Natural killer cell (primary cell): ENCODE measurements at places on chromosomes 6 and 20. TPM values are rescaled to one million over a fixed set of nuclear protein-coding genes. Genes with fewer than 3 reads are reported as not detected.

DNA sequence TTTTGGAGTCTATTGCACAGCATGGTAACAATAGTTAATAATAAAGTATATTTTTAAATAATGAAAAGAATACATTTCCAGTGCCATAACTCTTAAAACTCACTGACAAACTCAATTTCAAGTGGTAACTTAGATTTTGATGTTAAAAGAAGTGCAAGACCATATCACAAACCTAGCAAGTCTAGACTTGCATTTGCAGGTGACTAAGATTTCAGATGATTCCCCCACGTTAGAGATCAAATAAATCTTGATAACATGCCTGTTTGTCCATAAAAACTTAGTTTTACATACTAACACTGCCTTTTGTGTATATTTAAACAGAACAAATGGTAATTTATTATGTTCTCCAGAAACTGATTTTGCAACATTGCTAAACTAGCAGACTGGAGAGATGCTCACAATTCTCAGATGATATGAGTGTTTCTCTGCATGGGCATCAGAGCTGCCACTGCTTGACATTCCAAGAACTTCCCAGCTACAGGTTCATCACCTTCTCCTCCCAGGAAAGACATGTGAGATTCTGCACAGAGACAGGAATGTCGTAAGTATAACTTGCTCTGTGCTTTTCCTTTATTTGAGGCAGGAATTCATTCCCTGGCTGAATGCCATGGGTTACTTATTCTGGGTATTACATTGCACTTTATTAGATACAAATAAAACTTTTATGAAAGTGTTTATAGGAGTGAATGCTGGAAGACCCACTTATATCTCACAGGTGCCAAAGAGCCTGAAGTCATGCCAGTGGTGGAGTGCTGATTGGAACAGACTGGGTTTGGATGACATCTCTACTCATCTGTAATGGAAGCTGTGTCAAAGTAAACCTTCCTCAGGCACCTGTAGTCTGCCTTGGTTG is 160.2 kb upstream of the FOXA2 start:
- DNase-seq, result no peak

- DNase-seq, result no peak
Observed at GRCh38 chr6:34462551-34462971, 3.3 kb upstream of the PACSIN1 start.

- peak; percentile 5 for DNase-seq
Observed at GRCh38 chr20:63522091-63522868, 1.7 kb downstream of the PPDPF start.

DNA sequence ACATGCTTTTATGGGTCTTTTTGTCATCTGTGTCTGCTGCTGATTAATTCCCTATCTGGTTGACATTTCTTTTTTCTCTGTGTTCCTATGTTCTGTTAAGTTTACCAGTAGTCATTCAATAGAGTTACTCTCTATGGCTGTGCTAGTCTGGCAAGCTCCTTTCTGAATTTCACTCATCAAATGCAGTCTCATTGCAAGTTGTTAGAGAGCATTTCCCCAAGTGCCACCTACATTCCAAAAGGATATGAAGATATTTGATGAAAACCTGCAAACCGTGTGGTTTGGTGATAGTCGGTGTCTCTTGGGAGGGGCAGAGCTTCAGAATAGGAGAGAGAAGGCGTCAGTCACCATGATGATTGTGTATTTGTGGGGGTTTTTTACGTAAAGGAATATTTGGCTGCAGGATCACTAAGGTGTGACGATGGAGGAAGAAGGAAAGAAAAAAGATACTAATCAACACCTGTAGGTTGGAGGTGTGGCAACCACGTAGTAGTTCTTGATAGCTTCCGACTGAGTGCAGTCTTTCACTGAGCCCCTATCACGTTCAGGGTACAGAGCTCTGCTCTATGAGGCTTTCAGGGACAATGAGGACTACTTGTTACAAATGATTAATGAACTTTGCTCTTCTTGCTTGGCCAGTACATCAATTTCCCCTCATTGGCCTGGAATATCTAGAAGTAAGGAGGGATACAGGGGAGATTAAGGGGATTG is 73.1 kb upstream of the TNFAIP3 start:
- DNase-seq, result no peak

Gene GLP1R
- total RNA-seq, result 2.2 TPM

GRCh38 chr6:82385961-82386360 is 22.3 kb downstream of the TPBG start:
- DNase-seq, result no peak

Gene PAK5
- total RNA-seq, result not detected

Gene NOL4L
- total RNA-seq, result 136 TPM

Gene CNR1
- total RNA-seq, result not detected

Gene SEMG1
- total RNA-seq, result not detected

- DNase-seq, result no peak
Observed at GRCh38 chr6:137111296-137112066, 62.0 kb downstream of the IL22RA2 start.

DNA sequence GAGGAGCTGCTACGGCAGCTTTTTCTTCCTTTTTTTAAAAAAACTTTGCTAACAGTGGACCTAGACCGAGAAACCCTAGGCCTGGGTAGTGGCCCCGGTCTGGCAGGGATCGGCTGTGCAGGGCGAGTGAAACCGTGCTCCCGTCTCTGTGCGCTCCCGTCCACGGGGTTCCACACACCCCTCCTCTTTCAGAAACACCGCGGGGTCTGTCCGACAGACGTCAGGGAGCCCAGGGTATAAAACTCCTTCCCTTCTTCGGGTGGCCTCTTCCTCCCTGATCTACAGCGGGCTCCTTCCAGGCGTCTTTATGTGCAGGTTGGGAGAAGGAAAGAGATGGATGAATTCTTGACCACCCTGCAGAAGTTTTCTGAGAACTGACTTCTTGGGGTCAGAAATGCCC is 27.1 kb upstream of the SMOC2 start:
- no peak for DNase-seq

- peak; percentile 69 for DNase-seq
Observed at GRCh38 chr6:27133281-27134227, 113.9 kb upstream of the PRSS16 start.

- no peak for DNase-seq
Observed at GRCh38 chr6:1215884-1216487, 95.9 kb upstream of the FOXQ1 start.

DNA sequence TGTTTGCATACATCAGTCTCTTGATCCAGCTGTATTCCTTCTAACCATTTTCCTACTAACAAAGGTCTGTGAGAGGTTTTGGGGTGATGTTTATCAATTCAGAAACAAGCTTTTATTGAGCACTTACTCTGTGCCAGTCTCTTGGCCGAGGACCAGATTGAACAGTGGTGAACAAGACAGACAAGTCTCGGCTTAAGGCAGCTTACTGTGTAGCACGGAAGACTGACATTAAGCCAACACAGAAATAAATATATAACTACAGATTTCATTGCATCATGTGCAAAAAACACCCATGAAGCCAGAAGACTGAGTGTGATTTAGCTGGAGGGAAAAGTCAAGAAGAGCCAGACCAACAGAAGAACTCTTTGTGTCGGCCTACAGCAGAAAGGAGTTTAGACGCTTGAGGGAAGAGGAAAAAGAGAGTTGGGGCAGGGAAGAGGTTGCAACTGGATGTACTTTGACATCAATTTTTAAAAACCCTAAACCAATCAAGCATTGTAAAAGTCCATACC is 549.6 kb upstream of the CITED2 start:
- DNase-seq, result no peak

Gene TOX2
- 1.8 TPM for total RNA-seq

Gene SULF2
- 48.7 TPM for total RNA-seq

Gene ZSCAN23
- total RNA-seq, result 0.36 TPM

DNA sequence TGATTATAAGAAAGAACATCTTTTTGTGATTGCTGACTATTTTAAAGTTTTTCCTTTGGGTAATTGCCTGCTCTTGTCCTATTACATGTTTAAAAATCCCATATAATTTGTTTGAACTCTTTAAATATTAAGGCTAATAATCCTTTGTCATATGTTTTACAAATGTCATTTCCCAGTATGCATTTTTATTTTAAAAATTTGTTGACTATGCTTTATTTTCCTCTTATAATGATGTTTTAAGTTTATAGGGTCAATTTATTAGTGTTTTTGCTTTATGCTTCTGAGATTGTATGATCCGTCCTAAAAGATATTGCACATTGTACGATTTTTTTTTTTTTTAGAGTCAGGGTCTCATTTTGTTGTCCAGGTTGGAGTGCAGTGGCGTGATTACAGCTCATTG is 297.2 kb downstream of the RNF144B start:
- DNase-seq, result no peak

GRCh38 chr6:25652007-25652515 is at the start of gene SCGN:
Gene SCGN, plus strand, starts transcription at chr6:25652215. Its CDS starts 189 bp downstream, at chr6:25652404.
- DNase-seq, result no peak

GRCh38 chr6:54722328-54722727 is 124.2 kb upstream of the FAM83B start:
- no peak for DNase-seq

Gene TFAP2B
- not detected for total RNA-seq

DNA sequence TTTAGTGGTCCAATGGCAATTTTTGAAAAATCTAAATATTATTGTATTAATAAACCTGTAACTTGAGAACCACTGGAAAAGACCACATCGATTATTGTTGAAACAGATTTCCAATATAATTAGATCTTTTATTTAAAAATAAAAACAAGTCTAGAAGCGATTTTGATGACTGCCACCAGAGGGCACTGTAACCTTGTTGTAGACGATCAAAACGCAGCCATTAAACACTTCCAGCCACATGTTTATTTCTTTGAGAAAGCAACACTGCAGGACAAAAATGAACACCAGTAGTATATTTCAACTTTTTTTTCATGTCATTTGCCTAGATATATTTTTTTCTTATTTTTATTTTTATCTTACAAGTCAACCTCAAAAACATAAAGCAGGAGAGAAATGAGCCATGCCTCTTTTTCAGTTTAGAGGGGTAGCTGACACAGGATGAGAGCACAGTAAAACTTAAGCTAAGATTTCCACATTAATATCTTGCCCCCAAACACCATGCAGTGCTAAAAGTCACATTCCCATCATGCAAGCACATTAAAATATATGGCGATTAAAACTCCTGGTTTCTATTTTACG is 115.4 kb downstream of the OPRM1 start:
- peak; percentile 90 for DNase-seq

GRCh38 chr6:620950-621349 is 36.0 kb downstream of the HUS1B start:
- no peak for DNase-seq

Gene EEF1A2
- total RNA-seq, result 0.86 TPM

- DNase-seq, result no peak
Observed at GRCh38 chr6:5333658-5334057, 72.3 kb downstream of the FARS2 start.

- DNase-seq, result no peak
Observed at GRCh38 chr20:3239867-3240775, 1.1 kb upstream of the SLC4A11 start.

Gene MYLK4
- total RNA-seq, result 0.45 TPM

Gene C20orf204
- total RNA-seq, result 4.3 TPM

GRCh38 chr6:126786262-126786661 is 332.2 kb upstream of the RSPO3 start:
- no peak for DNase-seq

Gene HLA-G
- 1.6 TPM for total RNA-seq

DNA sequence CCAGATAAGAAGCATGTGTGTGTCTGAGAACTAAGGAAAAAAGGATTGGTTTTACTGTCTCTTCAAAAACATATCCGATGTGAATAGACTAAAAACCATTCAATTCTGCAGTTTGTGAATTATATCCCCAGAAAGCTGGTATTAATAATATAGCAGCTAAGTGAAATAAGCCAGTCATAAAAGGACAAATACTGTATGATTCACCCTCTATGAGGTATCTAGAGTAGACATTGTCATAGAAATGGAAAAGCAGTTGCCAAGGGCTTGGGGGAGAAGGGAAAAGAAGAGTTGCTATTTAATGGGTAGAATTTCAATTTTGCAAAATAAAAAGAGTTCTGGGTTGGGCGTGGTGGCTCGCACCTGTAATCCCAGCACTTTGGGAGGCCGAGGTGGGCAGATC is 137.5 kb downstream of the ATXN1 start:
- no peak for DNase-seq

GRCh38 chr6:36493859-36494258 is 51.1 kb downstream of the KCTD20 start:
- no peak for DNase-seq

- DNase-seq, result no peak
Observed at GRCh38 chr6:161394437-161394836, 120.6 kb upstream of the AGPAT4 start.

- no peak for DNase-seq
Observed at GRCh38 chr6:147438758-147439528, 69.5 kb upstream of the SAMD5 start.

DNA sequence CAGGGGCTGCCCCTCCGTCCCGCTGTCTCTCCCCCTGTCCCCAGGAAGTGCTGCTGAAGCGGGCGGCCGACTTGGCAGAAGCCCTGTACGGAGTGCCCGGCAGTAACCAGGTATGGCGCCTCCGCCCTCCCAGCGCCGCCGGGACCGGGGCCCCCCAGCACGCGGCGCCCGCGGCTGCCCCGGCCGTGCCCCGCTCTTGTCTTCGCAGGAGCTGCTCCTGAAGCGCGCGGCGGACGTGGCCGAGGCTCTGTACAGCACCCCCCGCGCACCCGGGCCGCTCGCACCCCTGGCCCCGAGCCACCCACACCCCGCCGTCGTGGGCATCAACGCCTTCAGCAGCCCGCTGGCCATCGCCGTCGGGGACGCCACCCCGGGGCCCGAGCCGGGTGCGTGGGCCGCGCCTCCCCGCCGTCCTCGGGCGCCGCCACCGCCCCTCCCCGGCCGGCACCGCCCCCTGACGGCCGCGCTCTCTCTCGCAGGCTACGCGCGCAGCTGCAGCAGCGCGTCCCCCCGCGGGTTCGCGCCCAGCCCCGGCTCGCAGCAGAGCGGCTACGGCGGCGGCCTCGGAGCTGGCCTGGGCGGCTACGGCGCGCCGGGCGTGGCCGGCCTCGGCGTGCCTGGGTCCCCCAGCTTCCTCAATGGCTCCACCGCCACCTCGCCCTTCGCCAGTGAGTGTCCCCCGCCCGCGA is 48.4 kb downstream of the CPXM1 start:
- peak; percentile 61 for DNase-seq

- no peak for DNase-seq
Observed at GRCh38 chr6:49202924-49203536, 260.0 kb downstream of the MMUT start.

Gene DAAM2
- total RNA-seq, result not detected

DNA sequence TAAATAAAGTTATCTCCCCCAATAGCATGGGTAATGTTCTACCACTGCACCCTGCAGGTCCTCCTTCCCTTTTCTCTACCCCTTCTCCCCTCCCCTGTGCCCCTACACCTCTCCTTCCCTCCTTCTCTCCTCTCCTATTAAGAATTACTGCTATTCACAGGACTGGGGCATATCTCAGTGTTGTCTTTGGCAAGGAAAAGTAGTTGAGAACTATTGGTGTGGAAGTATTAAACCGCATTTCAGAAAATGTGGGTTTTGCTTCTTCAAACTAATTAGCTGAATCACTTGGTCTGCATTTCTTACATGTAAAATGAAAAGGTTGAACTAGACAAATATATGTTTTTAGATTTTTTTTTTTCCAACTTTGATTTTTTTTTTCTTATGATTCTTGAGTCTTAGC is 296.3 kb downstream of the CDKAL1 start:
- no peak for DNase-seq

GRCh38 chr6:32060966-32061655 is 22.9 kb downstream of the CYP21A2 start:
- DNase-seq, result no peak

Gene TGM3
- total RNA-seq, result not detected
